ENCODE measurements at places on chromosomes 6 and 20.
A peak's percentile ranks its signal among the peaks of the same experiment; 100 is the strongest.

- no peak for DNase-seq
Observed at GRCh38 chr6:94245395-94245794, 826.0 kb upstream of the EPHA7 start.

DNA sequence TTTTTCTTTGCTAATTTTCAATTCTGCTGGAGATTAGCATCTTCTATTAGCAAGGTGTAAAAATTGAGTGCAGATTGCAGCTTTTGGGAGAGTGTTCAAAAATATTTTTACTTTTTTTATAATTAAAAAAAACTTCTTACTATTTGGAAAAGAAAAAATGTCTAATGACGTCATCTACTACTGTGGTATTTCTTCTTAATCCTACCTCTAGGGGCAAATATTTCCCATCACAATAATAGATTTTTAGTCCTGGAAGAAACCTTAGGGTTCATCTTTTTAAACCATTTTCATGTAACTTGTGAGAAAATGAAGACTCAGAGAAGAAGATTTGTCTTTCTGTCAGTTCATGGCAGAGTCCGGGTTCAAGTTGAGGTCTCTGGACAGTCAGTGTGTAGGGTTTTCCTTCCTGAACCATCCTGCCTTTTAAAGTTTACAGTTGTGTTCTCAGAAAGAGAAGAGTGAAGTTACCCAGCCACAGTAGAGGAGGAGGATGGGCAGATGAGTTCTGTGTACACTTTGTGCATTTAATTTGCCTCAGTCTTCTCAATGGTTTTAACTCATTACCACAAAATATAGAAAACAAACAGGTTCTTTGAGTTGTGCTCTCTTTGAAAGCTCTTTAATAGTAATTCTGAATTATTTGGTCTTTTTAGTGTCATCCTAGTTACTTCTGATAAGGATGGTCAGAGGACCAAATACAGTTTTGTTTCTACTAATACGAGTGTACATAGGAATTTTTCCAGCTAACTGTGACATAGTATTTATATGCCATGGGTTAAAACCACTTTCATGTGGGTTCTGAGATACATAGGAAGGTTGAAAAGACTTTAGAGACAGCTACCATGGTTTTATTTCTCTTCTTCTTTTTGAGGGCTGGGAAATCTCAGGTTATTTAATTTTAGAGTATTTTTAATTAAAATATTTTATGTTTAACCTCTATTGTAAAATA, 184.7 kb downstream of the CDKAL1 start:
- no peak for DNase-seq

DNA sequence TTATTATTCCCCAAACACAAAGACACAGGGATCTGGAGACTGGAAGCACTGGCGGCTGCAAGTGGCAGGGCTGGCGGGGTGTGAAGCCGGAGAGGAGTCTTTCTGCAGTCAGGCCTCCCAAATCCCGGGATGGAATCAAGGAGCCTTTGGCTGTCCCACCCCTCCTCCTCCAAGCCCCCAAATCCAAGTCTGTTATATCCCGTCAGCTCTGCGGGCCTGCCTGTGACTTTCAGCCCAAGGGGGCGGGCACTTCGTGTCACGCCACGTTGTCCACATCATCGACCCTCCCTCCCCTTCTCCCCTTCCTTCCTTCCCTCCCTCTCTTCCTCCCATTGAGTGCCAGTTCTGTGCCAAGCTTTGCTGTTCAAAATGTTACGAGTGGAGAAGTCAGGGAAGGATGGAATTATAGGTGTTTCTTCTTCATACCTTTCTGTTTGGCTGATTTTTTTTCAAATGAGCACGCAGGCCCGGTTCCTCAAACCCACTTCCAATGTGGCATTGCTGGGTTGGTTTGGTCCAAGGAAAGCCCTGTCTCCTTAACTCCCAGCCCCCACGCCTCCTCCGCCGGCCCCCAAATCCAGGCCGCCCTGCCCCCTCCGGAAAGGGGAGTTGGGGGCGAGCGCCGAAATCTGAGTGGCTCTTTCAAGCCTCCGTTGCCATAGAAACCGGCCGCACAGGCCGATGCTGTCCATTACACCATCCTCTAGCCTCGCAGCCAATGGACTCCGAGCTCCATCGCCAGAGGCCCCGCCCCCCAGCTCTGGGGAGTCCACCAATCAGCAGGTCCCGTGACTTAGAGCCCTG, 12.7 kb downstream of the ZCCHC3 start:
- peak; percentile 100 for DNase-seq

GRCh38 chr6:43290905-43291355, 7.1 kb upstream of the SLC22A7 start:
- peak; percentile 40 for DNase-seq

- no peak for DNase-seq
Observed at GRCh38 chr6:124490122-124490521, 472.1 kb upstream of the RNF217 start.

DNA sequence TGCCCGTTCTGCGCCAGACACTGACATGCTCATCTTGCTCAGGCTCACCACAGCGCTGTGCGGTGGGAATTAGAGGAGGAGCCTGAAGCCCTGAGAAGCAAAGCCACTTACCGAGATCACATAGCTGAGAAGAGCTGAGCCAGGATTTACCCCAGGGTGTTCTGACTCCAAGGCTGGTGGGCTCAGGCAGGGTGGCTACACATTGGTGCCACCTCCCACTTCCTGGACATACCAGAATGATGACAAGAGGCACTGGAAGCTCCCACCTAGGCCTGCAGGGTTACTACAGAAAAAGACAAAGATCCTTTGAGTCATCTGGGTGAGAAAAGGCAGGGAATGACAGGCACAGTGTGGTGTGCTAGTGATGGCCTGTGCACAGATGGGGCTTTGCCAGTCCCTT, 24.4 kb upstream of the FKBP1A start:
- DNase-seq, result peak; percentile 93

- DNase-seq, result no peak
Observed at GRCh38 chr6:90144396-90144795, 152.2 kb downstream of the BACH2 start.

GRCh38 chr20:19807191-19807945, 49.3 kb downstream of the RIN2 start:
- DNase-seq, result no peak

DNA sequence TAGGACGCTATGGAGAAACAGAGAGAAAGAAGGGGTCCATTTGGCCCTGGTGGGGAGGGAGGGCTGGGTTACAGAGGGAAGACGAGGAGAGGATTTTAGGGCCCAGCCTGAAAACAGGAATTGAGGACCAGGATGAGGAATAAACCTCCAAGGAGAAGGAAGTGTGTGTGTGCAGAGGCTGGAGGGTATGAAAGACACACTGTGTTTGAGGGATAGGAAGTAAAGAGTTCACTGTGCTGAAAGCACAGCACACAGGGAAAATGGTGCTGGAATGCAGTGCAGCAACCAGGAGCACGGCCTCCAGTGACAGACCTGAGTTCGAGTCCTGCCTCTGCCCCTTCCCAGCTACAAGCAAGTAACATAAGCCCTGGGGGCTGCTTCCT, 7.8 kb downstream of the MBOAT1 start:
- DNase-seq, result no peak

GRCh38 chr20:38806855-38807655, 1.6 kb downstream of the PPP1R16B start:
- no peak for DNase-seq

Measured in islet precursor cell (in vitro differentiated cells).